ENCODE measurements at places on chromosomes 4 and X. TPM values are rescaled to one million over a fixed set of nuclear protein-coding genes. Genes with fewer than 3 reads are reported as not detected.

- no peak for DNase-seq
Observed at GRCh38 chr4:150874338-150875226, 140.5 kb downstream of the LRBA start.

DNA sequence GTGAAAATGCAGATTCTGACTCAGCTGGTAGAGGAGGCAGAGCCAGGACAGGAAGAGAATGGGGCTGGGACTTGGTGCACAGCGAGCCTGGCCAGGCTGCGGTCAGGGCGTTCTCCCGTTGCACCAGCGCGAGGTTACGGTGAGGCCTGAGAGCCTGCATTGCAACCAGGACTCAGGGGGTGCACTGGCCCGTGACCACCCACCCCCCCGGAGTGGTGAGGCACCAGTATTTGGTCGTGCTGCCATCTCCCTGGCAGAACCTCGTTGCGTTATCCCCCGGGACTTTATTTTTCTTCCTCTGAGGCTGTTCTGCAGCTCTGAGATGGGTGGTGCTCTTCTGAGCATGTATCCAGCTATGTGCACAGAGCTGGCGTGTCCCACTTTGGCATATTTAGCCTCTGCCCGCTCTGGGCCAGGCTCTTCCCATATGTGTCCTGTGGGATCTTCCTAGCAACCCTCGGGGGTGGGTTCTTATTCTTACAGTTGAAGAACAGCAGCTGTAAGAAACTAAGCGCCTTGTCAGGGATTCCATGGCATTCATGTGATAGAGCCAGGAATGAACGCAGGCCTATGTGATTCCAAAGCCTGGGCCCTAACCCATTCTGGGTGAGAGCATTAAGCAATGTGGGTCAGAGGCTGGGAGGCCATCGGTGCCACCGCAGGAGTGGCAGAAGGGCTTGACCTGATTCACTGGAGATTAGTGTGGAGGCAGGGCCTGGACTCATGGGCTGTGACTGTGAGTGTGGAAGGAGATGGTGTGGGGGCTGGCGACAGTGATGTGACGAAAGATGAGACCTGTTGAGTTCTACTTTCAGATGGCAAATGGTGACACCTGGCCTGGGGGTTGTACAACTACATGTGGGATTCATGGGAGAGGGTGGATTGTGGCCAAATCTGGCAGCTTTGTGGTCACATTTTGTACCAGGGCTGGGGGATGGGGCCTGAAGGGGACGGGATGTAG lies 3.1 kb downstream of the TADA2B start:
- no peak for DNase-seq

DNA sequence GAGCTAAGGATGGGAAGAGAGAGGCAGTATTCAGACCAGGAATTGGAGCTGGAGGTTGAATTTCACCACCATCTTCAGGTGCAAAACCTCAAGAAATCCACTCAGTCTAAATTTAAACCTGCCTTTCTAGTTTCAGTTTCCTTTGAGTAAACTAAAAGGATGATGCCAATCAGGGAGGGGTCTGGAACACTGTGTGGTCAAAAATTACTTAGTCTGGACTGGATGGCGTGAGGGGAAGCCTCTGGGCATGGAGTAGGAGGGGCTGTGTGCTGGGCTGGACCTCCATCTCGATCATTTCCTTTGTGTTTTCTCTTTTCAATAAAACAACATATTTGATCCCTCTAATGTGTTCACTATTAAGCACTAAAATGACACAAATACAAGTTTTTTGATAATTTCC lies 120.1 kb downstream of the GC start:
- DNase-seq: no peak

- DNase-seq: no peak
Observed at GRCh38 chr4:170743633-170744032, 653.9 kb upstream of the AADAT start.

DNA sequence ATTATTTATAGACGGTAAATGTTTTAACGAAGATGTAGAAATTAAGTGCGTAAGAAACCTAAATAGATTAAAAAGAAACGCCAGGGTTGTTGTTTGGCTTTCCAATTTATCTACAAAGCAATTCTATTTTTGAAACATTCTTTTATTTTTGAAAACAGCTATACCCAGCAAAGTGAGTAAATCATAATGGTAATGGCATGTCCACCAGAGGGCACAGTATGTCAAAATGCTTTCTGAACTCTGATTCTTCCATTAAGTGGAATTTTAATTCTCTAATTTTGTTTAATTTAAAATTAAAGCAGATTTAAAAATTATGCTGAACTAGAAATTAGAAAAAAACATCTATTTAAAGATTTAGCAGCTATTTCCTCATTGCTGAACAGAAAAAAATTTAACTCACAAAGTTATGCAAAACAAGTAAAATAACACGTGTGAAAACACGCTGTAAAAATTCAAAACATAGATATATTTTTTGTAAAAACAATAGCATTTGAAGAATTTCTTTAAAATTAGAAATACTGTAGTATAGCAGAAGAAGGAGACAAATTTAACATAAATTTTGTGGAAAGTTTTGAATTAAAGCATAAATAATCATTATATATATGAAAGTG lies 26.5 kb downstream of the RASSF6 start:
- DNase-seq: no peak

The DMRTC1B gene
- 1.5 TPM for total RNA-seq

The UGT2B11 gene
- not detected for total RNA-seq

The ZNF718 gene
- total RNA-seq: 7.4 TPM

All from mucosa of descending colon (tissue), 3 donors.